ENCODE measurements at places on chromosomes 1 and 21.

DNA sequence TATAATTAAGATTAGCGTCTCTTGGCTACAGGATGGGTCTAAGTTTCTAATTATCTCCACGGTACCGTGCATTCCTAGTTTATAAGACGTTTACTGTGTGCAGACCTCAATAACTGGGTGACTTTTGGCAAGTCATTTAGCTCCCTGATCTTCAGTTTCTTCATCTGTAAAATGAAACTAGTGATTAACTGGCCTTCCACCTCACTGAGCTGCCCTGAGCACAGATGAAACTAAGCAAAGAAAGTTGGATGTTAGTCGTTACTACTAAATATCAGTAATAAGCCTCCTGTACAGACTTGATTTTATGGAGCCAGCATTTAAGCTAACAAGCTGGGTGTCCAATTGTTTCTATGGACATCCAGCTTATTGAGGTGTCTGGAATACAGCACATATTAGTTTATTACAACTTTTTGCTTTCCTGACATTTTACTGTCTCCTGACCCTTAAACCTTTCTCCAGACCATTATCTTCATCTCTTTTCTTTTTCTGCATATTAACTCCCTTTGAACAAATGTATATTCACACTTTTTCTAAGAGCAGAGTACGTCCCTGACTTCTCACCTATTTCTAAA, 1.1 kb downstream of the CR2 start:
- no peak for DNase-seq

GRCh38 chr1:197342044-197342565, 74.1 kb downstream of the CRB1 start:
- no peak for DNase-seq

DNA sequence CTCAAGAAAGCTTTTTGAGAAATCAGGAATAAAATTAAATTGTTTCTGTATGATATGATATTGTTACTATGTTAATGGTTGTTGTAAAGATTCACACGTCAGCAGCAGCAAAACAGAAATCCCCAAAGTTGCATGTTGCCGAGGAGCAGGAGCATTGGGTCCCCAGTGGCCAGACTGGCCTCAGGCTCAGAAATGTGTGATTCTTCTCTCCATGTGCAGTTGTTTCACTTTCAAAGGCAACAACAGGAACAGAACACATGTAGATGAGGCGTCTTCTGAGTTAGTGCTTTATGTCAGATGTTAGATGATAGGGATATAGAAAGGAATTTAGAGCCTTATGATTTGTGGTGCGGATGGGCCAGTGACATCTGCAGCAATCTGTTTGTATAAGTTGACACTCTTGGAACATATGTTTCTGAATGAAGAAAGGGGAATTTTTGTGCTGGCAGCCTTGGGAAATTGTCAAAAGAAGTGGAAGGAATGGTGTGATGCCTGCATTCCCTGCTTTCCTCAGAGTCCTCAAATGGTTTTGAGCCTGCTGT, 2.1 kb upstream of the TTLL7 start:
- peak; percentile 65 for DNase-seq

GRCh38 chr1:12552951-12553921, 64.8 kb downstream of the DHRS3 start:
- DNase-seq = peak; percentile 3

DNA sequence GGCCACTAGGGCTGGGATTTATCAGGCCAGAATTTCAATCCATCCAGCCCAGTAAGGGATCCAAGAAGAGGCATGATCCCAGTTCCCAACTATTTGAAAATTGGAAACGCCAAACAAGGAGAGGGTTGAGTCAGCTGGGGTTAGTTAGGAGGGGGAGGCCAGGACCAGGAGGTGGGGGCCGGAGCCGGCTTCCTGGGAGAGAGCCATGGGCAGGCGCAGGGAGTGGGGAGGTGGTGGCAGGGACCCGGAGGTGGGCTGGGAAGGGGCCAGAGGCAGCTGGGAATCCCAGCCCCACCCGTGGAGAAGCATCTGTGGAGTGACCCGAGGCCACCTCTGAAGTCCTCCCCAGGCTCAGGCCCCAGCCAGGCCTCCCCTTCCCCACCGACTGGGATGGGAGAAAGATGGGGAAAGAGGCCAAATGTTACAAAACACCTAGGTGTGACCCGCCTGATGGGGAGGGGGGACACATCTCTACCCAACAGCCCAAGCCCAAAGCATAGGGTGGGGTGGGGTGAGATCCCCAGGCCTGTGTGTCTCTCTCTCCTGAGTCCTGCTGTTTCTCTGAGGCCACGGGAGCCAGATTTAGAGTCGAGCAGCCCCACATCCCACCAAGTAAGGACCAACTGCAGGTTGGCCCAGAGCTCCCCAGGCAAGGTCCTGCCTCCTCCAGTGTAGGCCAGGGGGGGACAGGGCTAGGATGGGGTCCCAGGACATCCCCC, 10.1 kb downstream of the HSPG2 start:
- DNase-seq = no peak

DNA sequence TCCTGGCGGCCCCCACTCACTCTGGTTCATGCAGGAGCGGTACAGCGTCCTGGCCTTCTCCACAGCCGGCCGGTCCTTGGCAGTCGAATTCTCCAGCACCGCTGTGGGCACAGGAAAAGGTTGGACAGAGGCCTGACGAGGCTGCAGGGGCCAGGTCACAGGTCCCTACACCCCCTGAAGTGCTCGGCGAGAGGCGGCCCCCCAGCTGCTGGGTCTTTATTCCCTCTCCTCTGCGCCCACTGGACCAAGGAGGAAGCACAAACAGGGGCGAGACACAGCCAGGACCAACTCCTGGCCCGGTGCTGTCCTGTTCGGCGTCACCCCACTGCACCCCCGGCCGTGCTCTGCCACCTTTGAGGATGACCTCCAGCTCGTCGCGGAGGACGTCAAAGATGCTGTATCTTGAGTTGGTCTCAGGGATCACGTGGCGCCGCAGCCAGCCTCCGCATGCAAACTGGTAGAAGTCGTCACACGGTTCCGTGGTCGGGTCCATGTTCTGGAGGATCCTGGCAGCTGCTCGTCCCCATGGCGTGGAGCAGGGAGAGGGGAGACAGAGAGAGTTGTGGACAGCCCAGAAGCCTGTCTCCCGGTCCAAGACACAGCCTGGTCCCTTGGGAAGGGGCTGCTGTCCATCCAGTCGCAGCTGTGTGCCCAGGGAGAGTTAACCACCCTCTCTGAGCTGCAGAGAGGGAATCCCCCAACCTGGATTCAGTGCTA, 22.9 kb downstream of the PRXL2B start:
- DNase-seq = no peak

DNA sequence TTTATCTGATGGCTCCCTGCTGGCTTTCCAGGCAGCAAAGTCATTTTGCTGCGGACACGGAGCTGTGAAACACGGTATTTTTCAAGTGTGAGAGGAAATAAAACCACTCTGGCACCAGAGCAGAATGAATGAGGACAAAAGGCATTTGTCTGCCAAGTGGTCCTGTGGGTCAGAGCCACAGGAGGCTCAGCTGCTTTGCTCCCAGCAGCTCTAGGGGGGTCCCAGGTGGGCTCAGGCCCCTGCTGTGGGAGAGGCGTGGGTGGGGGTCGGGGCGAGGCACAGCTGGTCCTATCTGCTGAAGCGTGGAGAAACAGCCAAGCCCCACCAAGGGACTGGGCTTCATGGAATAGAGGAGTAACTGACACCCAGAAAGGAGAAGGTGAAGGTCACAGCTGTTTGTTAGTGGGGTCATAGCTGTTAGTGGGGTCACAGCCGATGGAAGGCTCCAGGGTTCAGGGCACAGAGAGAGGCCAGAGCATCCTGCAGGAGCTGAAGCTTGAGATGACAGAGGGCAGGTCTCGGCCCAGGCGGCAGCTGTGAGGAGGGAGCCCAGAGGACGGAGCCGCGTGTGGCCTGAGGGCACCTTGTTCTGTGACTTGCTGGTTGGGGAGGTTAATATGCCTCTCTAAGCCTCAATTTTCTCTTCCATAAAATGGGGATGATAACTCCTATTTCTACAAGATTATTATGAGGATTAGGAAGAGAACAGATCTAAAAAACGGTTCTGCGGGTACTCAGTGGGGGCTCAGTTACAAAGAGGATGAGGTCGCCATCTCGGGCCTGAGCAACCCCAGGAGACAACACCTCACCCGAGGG, 7.1 kb downstream of the KIF17 start:
- DNase-seq = no peak

GRCh38 chr1:199854686-199855321, 172.7 kb upstream of the NR5A2 start:
- no peak for DNase-seq

- no peak for DNase-seq
These were observed 5.1 kb downstream of the MINDY1 start for GRCh38 chr1:151001602-151002001.

DNA sequence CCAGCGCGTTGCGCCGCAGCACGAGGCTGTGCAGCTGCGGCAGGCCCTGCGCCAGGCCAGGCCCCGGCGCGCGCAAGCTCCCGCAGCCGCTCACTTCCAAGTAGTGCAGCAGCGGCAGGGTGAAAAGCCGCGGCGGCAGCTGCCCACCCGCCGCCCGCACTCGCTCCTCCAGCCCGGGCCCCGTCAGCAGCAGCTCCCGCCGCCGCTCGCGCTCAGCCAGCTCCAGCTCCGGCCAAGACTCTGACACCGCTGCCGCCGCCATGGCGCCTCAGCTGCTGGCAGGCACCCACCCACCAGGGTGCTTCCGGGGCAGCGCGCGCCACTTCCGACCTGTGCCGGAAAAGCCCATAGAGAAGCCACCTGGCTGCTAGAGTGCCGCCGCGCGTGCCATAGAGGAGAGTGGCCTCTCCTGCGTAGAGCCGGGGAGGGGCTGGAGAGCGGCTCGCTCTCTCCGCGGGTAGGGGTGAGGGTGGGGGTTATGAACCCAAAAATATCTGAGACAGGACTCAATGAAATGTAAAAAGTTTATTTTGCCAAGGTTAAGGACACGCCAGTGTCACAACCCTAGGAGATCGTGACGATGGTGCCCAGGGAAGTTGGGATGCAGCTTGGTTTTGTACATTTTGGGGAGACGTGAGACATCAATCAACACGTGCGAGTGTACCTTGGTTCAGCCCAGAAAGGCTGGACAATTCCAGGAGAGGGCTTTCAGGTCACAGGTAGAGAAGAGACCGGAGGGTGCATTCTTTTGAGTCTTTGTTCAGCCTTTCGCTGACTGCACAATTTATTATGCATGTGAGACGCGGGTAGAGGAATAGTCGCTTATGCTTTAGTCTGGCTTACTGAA, at the start of gene LRRC47:
Gene LRRC47, minus strand, starts transcription at position 284 of the 847 bp plus-strand sequence. Its CDS starts 22 bp downstream, at position 262.
- peak; percentile 93 for DNase-seq

DNA sequence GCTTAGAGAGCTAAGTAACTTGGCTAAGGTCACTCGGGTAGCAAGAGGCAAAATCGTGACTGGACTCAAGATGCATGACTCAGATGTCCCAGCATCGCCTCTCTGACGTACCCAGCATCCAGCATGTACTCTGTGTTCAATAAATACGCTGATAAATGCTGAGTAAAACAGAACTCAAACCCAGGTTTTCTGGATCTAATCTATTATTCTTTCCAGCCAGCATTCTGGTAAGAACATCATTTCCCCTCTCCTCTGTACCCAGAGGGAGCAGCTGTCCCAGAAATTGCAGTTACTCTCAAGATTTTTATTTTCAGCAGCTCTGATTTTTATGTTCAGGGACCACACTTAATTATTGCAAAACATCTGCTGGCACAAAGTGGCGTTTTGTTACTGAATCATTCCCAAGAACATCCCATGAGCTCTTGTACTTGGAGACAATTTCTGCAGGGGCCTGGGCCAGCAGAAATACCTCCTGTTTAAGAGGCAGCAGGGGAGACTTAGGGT, 249.0 kb downstream of the PRDM2 start:
- no peak for DNase-seq

DNA sequence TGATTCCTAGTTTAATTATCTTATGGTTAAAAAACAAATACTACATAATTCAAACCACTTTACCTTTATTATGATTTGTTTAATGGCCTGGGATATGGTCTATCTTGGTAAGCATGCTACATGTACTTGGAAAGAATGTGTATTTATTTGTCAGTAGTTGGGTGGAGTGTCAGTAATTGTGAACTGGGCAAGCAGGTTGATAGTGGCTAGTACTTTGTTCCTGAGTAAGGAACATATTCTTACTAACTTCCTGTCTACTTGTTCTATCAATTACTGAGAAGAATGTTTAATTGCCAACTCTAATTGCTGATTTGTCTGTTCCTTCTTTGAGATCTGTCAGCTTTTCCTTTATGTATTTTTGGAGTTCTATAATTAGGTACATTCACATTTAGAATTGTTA, 49.2 kb upstream of the ABCG1 start:
- no peak for DNase-seq

DNA sequence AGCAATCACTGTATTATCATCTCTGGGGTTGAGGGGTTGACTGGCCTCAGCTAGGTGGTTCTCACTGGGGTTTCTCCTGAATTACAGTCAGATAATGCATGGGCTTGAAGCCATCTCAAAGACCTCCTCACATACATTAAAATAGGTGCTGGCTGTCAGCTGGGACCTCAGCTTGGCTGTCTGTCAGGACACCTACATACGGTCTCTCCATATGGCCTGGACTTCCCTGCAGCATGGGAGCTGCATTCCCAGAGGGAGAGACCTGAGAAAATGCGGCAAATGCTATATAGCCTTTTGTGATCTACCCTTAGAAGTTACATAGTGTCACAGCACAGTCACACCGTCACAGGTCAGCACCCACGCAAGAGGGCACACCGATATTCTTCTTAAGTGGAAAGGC, 93.6 kb downstream of the TSEN15 start:
- DNase-seq = no peak

GRCh38 chr1:217389895-217390294, 241.0 kb downstream of the GPATCH2 start:
- DNase-seq = no peak

DNA sequence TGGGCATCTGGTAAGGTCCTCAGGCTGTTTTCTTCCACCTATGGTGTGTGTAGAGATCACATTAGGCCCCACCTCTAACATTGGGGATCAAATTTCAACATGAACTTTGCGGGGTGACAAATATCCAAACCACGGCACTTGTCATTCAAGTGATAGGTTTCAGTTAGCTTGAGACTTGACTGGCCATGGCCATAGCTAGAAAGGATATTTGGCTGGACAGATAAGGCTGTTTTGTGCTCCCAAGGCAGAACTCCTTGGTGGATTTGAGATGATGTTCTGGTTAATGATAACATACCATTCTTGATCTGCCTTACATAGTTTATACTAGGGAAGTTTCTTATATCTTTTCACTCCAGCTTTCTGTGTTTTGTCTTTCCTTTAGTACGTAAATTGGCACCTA, 48.5 kb downstream of the CELF3 start:
- DNase-seq = no peak

DNA sequence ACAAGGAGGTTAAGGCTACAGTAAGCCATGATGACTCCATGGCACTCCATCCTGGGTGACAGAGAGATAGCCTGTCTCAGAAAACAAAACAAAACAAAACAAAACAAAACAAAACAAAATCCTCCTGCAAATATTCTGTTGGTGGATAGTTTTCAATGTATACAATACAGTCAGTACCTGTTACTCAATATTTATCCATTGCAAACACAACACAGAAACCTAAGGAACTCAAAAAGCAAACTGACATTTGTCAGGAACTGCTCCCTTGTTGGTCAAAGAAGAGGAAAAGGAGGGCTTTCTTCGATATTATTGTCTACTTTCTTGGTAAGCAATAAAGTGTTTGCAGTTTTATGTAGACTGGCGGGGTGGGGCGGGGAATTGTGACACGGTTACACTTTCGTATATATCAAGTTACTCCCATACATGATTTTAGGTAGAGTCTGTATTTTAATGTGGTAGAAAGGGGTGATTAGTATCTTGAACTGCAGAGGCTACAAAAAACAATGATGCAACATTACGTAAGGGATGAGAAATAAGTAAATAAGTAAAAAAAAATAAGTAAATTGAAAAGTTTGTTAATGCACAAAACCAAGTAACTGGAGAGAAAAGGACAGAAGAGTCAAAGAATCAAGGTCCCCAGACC, 31.8 kb downstream of the APP start:
- DNase-seq = no peak
